Foreskin fibroblast (primary cell): ENCODE measurements at places on chromosomes 12 and 14.

DNA sequence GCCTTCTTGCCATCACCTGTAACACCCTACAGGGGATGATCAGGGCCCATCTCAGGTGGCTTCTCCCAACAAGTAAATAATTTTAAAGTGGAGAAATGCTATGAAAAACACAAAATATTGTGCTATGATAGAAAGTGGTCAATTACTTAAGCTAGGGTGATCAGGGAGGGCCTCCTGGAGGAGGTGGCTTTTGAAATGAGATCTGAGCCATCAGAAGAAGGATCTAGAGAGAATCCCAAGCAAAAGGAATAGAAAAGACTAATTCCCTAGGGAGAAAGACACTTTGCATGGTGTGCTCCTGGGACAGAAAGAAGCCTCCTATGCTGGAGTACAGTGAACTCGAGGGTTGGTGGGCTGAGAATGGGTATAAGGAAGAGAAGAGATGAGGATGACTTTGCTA, 7.5 kb upstream of the C14orf132 start:
- no peak for DNase-seq

- DNase-seq = no peak
Observed at GRCh38 chr12:74370608-74371216, 166.9 kb upstream of the ATXN7L3B start.

- DNase-seq = peak; percentile 29
Observed at GRCh38 chr12:6765048-6765633, 1.0 kb upstream of the PTMS start.

- DNase-seq = no peak
Observed at GRCh38 chr12:88945051-88945732, 364.9 kb upstream of the KITLG start.

GRCh38 chr14:64303471-64303917, 9.3 kb upstream of the ESR2 start:
- peak; percentile 73 for DNase-seq

GRCh38 chr12:117027251-117028086, 71.7 kb downstream of the TESC start:
- no peak for DNase-seq

GRCh38 chr14:95039259-95039992, 117.9 kb downstream of the DICER1 start:
- DNase-seq = no peak

DNA sequence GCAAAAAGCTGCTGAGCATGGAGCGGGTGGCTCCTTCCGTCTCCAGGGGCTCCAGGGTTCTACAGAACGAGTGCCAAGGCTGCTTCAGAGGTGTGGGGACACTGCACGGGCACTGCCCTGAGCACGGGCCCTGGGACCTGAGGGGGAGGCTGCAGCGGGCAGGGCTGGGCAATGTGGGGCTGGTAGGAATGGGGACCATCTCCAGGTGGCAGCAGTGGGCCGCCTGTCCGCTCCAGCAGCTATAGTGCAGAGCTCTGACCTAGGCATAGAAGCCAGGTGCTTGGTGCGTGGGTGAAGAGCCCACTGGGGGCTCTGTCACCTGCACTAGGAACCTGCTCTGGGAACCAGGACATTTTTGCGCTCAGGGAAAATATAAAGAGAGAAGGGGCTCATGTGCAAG, 22.3 kb downstream of the HDAC7 start:
- no peak for DNase-seq

DNA sequence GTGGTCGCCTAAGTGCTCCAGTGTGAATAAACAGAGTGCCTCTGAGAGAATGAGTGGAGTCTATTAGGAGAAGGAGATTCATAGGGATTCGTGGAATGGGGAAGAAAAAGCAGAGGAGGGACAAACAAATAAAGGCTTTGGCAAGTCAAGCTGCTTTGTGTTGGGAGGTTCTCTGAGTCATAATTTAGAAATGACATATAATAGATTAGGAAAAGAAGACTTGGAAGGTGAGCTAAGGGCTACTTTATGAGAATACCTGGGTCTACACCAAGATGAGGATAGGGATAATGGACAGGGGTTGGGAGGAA, 6.4 kb upstream of the NTN4 start:
- peak; percentile 50 for DNase-seq

DNA sequence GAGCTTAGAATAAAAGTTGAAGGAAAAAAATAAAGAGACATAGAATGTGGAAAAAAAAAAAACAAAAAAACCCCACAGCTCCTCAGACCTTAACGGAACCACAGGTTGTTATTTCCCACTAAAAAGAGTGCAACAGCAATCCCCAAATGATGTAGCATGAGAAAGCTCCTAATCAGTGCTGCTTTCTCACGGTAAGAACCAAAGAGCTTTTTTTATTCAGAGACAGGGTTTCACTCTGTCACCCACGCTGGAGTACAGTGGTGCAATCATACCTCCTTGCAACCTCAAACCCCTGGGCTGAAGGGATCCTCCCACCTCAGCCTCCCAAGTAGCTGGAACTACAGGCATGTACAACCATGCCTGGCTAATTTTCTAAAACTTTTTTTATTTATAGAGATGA, 13.3 kb downstream of the NDUFA12 start:
- DNase-seq = no peak

DNA sequence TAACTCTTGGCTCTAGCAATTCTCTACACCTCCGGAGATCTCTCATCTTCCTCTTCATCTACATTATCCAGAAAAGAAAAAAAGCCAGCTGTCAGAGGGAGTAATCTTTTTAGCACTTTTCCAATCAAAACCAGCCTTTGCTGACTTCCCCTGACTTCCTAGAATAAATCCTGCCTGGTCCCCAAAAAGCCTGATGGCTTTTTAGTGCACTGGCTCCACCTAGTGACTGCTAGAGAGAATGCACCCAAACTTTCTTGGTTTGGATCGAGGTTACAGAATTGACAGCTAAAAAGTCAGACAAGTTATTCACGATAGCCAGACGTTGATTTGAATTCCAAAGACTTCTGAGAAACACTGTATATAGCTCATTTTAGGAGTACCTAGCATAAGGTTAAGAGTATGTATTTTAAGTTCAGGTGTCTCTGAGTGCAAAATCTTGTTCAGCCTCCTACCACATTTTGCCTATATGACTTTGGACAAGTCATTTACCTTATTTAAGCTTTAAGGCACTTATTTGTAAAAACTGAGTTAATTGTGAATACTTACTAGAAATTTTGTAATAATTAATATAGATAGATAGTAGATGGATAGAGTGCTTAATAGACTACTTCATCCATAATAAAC, 185.7 kb upstream of the GRIN2B start:
- DNase-seq = peak; percentile 78

DNA sequence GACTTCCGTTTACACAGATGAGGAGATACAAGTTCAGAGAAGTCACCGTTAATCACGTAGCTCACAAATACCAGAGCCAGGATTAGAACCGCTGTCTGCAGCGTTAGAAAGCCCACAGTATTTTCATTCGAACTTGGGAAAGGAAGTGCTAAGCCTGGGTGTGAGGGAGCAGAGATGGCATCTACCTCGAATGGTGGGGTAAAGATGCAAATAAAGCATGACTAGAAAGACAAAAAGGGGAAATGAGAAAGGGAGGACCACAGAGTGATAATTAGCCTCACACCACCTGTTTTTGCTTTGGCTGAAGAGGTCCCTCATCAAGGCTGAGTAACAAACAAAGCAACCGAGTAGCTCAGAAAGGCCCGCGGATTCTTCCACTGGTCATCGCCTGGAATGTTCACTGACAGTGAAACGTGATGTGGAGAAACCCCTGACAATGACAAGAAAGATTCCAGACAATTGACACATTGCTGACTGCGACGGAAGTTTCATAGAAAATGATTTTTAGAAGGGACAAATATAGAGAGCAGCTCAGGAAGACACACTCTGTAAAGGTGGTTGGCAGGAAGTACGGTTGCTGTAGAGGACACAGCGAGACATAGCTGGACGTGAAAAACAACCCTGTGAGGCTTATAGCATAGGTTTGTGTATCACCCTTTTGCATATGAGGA, 31.5 kb upstream of the BHLHE41 start:
- DNase-seq = no peak

GRCh38 chr12:69471667-69472385, 1.6 kb downstream of the FRS2 start:
- no peak for DNase-seq

- DNase-seq = no peak
Observed at GRCh38 chr12:122130150-122130549, 43.9 kb downstream of the IL31 start.

GRCh38 chr12:57865084-57865751, 18.7 kb upstream of the CTDSP2 start:
- DNase-seq = peak; percentile 91

- no peak for DNase-seq
Observed at GRCh38 chr14:106044949-106045596, 518.7 kb downstream of the TMEM121 start.

- DNase-seq = peak; percentile 62
Observed at GRCh38 chr14:55430024-55430690, 10.3 kb downstream of the TBPL2 start.

DNA sequence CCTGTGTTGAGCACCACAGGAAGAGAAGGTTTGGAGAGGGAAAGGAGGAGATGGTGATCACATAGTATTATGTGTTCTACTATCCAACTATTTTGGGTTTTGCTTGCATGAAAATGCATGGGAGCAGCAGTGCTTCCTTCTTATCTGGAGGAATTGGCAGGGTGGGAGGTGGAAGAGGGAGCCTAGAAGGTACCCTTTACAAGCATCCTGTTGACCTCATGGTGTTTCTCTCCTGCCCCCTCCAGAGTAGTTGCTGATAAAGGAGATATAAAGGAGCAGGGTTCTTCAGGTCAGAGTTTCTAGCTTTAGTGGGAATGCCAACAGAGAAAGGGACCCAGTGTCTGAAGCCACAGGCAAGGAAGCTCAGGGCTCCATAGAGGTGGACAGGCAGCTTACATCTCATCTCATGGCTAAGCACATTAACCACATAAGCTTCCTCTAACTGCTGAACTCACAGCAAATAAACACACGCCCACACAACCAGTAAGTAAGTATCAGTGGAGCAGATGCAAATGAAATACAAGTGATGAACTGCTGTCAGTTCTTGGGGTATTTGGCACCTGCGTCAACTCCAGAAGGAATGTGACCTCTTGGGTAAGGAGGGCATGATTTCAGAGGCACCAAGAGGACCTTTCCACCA, 174.2 kb upstream of the SLC38A2 start:
- DNase-seq = peak; percentile 35

DNA sequence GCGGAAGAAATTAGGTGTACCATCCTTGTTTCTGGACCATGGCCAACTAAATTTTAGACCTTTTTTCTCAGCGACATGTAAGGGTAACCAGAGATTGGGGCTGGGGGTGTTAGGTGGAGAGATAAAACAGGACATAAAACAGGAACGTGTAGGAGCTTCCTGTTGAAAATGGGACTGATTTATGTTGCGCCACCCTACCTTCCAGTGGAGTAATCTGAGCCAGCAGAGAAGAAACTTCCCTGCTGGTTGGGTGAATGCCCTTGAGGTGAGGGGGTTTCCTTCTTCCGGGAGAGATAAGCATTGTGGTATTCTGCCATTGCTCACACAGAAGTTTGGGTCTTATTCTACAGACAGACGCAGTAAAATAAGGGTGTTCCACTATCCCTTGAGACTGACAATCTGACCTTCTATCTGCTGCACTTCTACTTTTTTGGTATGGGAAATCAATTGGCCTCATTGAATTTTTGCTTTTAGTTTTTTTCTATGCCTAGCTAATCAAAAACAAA, 417.6 kb downstream of the PCNX1 start:
- no peak for DNase-seq

DNA sequence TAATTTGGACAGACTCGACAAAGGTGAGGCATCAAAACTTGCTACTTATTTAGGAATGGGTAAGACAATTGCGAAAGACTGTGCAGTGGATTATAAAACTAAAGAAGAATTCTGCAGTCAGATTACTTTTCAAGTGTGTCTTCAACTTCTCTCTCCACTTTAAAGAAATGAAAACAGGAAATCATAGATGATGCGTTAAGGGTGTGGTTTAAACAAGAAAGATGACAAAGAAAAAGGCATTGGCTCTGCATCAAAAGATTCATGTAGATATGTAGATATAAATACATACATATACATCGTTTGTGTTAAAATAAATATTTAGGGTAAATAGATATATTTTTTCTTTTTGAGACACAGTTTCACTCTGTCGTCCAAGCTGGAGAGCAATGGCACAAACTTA, 74.6 kb upstream of the PARP11 start:
- DNase-seq = no peak

GRCh38 chr14:38512236-38512635, 256.3 kb upstream of the CLEC14A start:
- DNase-seq = no peak

DNA sequence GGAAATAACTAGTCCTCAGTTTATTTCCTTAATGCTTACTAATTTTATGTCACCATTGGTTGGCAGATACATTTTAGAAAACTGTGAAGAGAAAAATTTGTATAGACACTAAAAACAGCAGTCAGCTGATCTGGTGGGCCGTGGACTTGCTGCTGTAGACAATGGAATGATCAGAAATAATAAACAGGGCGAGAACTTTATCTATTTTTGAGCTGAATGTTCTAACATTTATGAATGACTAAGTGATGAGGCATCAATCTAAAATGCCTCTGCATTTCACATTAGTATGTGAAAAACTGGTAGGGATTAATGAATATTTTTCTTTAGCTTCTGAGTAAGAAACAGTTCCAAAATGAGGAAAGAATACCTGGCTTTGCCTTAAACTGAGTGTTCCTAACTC, 24.8 kb upstream of the PKP2 start:
- DNase-seq = no peak

- no peak for DNase-seq
Observed at GRCh38 chr12:110791589-110791988, 48.9 kb upstream of the PPP1CC start.

DNA sequence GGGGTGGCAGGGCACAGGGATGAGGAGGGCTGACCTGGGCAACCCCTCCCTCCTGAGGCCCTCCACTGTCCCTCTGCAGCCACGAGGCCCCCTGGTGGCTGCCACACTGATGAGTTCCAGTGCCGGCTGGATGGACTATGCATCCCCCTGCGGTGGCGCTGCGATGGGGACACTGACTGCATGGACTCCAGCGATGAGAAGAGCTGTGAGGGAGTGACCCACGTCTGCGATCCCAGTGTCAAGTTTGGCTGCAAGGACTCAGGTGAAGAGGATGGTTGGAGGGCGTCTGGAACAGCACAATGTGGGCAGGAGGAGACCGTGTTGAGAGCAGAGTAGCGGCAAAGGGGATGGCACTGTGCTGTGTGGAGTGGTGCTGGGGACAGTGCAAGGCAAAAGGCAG, 25.7 kb upstream of the LRP1-AS start:
- no peak for DNase-seq

- no peak for DNase-seq
Observed at GRCh38 chr14:100900837-100901390, 2.6 kb downstream of the RTL1 start.

- no peak for DNase-seq
Observed at GRCh38 chr12:11812586-11813437, 163.3 kb downstream of the ETV6 start.
